ENCODE measurements at places on chromosomes 2 and 18.
A peak's percentile ranks its signal among the peaks of the same experiment; 100 is the strongest.

DNA sequence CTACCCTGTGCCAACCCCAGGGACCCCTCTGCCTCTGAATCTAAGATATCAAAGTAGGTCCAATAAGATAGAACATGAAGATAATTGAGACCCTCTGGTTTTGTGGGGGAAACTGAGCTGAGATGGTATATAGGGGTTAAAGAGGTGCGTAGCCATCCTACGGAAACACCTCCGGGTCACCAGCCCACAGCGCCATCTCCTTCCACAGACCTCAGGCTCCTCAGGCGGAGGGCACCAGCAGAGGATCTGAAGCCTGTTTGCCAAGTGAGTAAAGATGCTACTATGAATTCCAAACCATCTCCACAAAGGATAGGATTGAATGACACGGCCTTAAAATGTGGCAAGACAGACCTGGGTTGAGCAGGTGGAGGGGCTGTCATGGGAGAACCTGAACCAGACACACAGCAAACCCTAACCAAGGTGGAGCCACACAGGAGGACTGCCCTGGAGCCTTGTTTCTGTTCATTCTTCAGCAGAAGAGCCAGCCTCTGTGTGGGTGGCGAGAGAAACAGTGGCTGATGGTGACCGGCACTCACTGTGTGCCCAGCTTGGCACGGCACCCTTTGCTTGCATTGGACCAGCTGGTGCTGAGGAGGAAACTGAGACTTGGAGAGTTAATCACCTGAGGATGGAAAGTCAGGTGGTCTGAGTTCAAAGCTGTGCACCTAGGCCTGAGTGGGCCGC, 10.2 kb downstream of the GBX2 start:
- DNase-seq: no peak

DNA sequence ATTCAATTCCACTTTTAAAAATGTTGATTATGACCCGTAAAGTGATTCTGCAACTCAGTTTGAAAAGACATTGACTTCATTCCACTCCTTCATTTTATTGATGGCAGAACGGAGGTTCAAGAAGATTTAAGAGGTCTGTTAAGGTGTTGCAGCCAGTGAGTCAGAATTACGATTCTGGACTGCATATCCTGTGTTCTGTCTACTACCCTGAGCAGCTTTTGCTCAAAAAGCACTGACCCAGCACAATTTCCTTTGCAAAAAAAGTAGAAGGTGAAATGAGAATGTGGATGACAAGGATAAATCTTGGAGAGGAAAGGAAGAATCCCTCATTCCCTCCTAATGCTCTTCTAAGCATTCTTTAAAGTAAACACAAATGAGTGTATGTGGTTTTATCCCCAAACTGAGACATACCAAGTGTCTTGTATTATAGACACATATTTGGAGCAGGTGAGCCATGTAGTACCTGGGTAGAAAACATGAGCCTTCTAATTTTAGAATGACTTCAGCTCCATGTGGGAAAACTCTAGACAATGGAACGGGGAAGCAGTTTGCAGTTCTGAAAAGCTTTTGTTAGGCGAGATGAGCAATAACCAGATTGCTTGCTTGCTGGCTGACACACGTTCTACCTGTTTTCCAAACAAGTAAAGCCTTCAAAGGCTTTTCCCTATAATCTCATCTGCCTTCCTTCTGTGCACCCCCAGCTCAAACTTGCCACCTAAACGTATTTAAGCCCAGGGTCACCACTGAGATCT, 44.7 kb downstream of the TGFA start:
- DNase-seq: no peak

- DNase-seq: no peak
Measured at GRCh38 chr2:159026170-159026569, 57.7 kb downstream of the TANC1 start.

DNA sequence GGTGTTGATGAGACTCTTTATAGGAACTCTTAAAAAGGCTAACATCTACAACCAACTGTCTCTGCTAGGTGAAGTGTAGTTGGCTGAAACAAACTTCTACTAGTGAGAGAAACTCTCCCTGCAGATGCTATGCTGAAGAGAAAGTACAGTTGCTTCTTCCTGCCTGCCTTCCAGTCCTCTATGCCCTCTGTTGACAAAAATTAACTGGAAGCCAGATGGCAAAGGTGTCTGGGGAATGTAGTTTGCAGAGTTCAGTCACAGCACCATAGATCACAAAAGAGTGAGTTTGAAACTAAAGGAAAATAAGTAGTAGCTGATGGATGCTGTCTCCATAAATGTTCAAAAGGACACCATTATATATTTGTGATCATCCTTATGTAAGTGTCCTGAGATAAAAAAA, 958.8 kb upstream of the NRXN1 start:
- no peak for DNase-seq

DNA sequence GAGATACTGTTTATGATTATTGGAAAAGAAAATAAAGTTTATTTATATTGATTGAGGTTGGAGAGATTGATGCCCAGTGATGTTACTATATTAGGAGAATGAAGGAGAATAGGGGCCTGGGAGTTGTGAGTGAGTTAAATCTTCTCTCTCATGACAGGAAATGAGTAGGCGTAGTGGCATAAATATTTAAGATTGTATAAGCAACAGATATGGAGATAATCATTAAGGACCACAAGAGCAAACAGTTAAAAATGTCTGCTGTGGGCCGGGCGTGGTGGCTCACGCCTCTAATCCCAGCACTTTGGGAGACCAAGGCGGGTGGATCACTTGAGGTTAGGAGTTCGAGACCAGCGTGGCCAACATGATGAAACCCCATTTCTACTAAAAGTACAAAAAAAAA, 62.7 kb downstream of the PTRHD1 start:
- peak; percentile 9 for DNase-seq

- no peak for DNase-seq
Measured at GRCh38 chr18:32910694-32911296, 138.0 kb upstream of the KLHL14 start.

- DNase-seq: no peak
Measured at GRCh38 chr18:2573408-2573807, 2.1 kb downstream of the NDC80 start.

DNA sequence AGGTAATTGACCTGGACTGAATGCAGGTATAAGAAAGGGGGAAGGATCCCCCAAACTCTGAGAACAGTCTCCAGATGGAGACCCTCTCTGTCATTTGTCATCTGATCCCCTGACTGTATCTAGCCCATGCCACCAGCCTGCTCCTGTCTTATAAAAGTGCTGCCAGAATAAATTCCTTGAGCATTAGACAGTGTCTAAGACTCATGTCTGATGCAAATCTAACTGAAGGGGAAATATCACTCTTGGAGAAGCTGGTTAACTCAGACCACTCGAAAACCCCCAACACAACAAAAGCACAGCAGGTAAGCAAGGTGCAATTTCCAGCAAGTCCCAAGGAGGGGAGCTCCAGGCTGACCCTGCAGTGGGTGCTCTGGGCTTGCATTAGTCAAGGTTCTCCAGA, 40.9 kb upstream of the KDM3A start:
- DNase-seq: no peak

- no peak for DNase-seq
Measured at GRCh38 chr2:36203366-36203765, 152.2 kb upstream of the CRIM1 start.

- no peak for DNase-seq
Measured at GRCh38 chr2:241248897-241249296, 60.4 kb downstream of the ANO7 start.

GRCh38 chr2:7825591-7826312, 856.1 kb upstream of the ID2 start:
- no peak for DNase-seq

DNA sequence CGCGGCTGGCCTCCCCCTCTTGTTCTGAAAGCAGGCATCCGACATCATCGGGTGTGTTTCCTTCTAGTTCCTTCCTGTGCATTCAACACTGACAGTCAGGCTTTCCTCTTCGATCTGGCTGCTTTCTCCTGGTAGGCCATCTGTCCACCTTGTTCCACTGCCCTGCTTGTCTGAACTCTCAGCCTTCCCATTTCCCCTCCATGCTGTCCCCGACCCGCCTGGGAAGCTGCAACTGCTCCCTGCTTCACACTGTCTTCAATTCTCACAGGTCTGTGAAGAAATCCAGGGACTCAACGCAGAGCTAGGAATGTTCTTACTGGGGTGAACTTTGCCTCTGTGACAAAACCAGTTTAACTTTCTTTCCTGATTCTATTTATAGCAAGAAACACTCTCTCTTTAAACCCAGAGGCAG, 43.0 kb downstream of the KIF3C start:
- no peak for DNase-seq

GRCh38 chr2:12774395-12774727, 57.6 kb downstream of the TRIB2 start:
- DNase-seq: no peak

GRCh38 chr2:224293976-224294375, 107.9 kb downstream of the FAM124B start:
- DNase-seq: no peak

- no peak for DNase-seq
Measured at GRCh38 chr2:19686439-19686838, 215.3 kb downstream of the TTC32 start.

DNA sequence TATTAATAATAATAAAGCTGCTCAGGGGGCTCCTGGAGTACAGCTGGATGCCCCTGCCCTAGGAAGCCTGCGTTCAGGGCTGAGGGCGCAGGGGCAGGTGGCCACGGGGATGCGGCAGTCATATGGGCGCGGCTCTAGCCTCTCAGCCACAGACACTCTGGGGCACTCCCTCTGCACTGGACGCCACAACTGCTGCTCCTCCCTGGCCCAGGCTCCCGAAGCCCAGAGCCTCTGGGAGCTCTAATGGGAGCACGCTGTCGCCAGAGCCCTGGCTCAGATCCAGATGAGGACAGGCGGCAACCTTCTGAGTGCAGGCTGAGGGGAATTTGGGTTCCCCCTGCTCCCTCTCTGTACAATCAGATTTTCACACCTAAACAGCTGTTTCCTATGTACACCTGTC, 93.6 kb downstream of the MTCL1 start:
- no peak for DNase-seq

- no peak for DNase-seq
Measured at GRCh38 chr2:220051716-220052115, 424.3 kb downstream of the SLC4A3 start.

DNA sequence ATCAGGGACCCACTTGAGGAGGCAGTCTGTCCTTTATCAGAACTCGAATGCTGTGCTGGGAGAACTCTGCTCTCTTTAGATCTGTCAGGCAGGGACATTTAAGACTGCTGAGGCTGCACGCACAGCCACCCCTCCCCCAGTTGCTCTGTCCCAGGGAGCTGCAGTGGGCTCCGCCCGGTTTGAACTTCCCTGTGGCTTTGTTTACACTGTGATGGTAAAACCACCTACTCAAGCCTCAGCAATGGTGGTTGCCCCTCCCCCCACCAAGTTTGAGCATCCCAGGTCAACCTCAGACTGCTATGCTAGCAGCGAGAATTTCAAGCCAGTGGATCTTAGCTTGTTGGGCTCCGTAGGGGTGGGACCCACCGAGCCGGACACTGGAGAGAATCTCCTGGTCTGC, 11.8 kb upstream of the LHCGR start:
- no peak for DNase-seq

DNA sequence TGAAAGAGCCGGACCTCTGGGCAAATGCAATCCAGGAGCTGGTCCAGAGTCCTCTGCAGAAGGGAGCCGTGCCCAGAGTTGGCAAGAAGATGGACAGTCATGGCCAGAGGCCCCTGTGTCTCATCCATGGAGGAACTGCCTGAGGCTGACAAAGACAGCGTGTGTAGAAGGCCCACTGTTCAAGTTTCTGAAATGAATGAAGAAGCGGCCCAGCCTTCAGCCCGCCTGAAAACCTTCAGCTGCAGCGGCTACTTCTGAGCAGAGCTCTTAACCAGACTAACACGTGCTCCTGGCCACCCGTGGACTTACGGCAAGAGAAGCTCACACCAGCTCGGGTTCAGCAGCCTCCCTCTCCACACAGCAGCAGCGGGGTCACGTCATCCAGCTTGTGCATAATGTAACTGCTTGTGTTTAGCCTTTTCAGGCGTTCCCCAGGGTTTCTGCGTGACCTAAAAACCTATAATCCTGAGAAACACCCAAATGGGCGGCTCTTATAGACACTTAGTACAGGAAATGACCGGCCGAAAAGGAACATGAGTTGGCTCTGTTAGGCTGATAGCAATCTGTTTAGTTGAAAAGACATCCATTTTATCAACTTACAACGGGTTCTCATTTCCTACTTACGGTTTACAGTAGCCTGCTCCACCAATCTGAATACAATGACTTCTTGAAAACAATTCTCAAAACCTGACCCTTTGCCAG, at the start of gene FAM124B:
Gene FAM124B (minus strand): TSS at position 467 of the 702 bp plus-strand sequence. CDS start 339 bp downstream, at position 128.
- peak; percentile 72 for DNase-seq

GRCh38 chr2:100945930-100946607, 56.0 kb upstream of the RPL31 start:
- no peak for DNase-seq

DNA sequence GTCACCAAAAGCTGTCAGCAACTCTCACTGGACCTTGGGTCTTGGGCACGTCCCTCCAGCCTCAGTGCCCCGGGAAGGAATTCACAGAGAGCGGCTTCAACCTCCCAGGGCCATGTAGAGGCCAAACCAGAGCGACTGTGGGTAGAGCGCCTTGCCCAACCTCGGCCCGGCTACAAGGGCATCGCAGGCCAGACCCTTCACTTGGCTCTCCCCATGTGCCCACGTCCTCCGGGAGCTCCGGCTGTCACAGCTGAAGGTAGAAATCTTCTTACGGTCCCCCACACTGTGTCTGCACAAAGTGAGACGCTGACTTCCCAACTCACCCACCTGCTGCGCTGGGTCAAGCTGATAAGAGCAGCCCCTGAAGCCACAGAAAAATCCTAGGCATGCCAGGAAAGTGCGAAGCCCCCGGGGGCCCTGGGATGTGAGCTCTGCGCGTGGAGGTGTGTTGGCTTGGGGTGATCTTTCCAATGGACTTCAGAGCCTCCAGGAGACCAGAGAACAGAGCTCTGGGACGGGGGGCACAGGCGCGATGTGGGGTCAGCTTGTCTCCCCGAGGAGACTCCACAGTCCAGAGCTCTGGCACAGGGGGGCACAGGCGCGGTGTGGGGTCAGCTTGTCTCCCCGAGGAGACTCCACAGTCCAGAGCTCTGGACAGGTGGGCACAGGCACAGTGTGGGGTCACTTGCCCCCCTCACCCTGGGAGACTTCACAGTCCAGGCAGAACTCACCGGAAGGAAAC, 105.5 kb downstream of the RTP5 start:
- no peak for DNase-seq

DNA sequence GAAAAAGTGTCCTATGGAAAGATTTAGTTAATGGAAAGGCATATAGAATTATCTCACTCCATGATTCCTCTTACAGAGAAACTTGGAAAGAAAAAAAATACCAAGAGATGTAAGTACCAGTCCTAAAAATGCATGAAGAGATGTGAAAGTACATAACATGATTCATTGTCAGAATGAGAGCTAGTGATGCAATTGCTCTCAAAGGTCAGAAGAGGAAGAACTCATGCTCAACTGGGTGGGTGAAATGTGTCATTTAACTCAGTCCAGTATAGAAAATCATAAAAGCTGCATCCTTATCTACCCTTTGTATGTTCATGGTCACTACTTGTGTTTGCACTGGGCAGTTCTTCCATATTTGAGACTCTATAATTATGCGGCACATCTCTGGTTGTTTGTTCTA, 300.0 kb upstream of the PIK3C3 start:
- peak; percentile 55 for DNase-seq

- DNase-seq: no peak
Measured at GRCh38 chr2:10523406-10524189, 75.5 kb upstream of the ODC1 start.
